ENCODE measurements at places on chromosomes 5 and 9.

- DNase-seq = no peak
These were observed 238.3 kb upstream of the IRX1 start for GRCh38 chr5:3357291-3357690.

DNA sequence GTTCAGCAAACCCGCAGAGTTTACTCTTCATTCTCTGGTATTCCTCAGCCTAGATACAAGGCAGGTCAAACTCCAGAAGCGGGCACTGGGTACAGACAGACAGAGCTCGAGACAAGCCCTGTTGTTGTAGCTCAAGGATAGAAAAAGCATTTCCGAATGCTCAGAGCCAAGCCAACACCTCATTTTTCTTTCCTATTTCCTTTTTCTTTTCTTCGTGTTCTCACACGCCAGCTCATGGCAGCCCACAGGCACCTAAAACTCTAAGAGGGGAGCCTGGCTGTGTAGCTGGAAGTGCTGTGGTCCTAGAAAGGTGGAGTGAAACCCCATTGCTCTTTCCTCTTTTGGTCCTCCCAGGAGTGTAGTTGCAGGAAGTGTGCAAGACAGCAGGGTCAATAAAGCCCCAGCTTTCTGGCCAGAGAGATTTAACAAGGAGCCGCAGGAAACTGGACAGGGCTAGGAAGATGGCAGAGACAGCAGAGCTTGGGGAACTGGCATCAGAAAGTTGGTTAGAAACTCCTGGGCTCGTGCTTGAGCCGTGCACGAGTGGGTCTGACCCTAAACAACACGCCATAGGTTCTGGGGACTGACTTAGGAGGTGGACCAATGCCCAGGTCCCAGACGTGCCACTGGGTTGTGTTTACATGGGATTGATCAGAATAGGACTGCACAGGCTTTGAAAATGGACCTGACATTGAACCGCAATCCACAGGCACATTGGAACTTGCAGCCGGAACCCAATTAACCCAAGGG is 41.6 kb downstream of the ADAMTS2 start:
- no peak for DNase-seq

GRCh38 chr9:114207845-114208244 is 52.5 kb downstream of the COL27A1 start:
- DNase-seq = no peak

GRCh38 chr9:128877852-128878251 is 3.9 kb downstream of the KYAT1 start:
- DNase-seq = no peak

Data from small intestine (tissue), 16 donors.